ENCODE measurements at places on chromosomes 16 and 17.

GRCh38 chr16:25051406-25052150, 36.4 kb upstream of the ARHGAP17 start:
- no peak for DNase-seq

GRCh38 chr16:54286366-54287130, at the start of gene IRX3:
Gene IRX3 (minus strand): TSS chr16:54286787. CDS start chr16:54286050, 737 bp downstream.
- no peak for DNase-seq

- DNase-seq = no peak
Observed at GRCh38 chr17:31116167-31116566, 21.4 kb downstream of the NF1 start.

DNA sequence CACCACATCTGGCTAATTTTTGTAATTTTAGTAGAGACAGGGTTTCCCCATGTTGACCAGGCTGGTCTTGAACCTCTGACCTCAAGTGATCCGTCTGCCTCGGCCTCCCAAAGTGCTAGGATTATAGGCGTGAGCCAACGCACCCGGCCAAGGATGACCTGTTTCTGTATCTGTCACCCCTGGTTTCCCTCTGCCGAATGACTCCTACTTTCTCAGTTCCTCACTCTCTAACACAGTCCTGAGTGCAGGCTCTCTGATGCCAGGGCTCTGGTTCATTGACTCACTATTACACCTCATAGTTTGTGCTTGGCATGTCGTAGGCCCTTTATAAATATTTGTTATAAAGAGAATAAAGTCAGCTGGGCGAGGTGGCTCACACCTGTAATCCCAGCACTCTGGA, 10.7 kb upstream of the PRPF8 start:
- DNase-seq = no peak

DNA sequence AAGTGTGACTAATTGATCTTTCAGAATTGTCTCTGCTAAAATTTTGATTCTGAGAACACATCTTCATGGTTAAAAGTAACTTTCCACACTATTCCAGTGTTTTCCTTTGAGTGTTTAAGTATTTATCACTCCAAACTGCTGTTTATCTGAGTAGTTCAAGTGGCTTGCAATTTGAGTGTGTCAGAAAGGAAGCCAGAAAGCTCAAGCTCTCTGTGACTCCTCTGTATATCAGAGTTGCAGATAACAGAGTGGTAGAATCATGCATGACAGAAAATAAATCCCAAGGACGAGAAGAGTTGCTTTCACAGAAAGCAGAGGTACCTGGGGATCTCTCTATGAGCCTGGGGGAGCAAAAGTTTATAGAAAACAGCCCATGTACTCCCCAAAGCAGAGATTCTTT, 130.0 kb downstream of the CYB561 start:
- DNase-seq = no peak

DNA sequence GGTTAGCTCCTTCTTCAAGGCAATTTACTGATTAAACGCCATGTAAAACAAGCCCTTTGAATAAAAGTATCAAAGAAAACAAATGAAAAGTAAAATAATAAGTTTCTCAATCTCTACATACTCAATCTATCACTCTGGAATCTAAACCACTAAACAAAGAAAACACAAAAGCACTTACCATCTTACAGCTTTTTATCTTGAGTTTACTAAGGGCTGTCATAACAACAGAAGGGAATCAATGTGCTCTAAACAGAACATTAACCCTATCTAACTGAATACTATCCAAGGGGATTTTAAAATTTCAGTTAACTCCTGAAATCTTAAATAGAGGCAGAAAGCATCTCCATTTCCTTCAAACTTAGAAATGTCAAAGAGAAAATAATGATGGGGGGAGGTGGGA, 3.4 kb downstream of the SKA2 start:
- DNase-seq = no peak

DNA sequence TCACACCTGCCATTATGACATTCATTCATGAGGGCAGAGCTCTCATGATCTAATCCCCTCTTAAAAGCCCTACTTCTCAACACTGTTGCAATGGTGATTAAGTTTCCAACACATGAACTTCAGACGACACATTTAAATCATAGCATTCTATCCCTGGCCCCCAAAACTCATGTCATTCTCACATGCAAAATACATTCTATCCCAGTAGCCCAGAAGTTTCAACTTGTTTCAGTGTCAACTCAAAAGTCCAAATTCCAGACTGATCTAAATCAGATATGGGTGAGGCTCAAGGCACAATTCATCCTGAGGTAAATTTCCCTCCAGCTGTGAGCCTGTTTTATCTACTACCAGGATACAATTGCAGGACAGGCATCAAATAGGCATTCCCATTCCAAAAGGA, 25.2 kb downstream of the LYRM1 start:
- DNase-seq = no peak

GRCh38 chr17:50060951-50061712, 5.2 kb downstream of the ITGA3 start:
- no peak for DNase-seq

DNA sequence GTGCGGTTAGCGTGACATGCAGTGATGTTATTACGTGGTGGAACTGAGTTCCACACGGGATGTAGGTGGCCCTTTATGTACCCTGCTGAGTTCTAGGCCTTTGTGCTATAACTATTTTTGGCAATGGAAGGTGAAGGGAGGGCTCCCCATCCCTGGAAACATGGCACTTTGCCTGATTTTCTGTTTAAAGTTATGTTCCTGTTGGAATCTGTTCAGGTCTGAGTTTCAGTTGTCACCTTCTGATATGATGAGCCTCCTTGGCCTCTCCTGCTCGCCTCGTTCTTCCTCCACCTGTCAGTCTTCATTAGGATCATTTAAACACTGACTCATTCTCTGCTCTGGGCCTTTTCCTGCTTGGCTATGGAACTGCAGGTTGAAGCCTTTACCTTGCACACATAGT, 200.6 kb downstream of the FTO start:
- DNase-seq = no peak

DNA sequence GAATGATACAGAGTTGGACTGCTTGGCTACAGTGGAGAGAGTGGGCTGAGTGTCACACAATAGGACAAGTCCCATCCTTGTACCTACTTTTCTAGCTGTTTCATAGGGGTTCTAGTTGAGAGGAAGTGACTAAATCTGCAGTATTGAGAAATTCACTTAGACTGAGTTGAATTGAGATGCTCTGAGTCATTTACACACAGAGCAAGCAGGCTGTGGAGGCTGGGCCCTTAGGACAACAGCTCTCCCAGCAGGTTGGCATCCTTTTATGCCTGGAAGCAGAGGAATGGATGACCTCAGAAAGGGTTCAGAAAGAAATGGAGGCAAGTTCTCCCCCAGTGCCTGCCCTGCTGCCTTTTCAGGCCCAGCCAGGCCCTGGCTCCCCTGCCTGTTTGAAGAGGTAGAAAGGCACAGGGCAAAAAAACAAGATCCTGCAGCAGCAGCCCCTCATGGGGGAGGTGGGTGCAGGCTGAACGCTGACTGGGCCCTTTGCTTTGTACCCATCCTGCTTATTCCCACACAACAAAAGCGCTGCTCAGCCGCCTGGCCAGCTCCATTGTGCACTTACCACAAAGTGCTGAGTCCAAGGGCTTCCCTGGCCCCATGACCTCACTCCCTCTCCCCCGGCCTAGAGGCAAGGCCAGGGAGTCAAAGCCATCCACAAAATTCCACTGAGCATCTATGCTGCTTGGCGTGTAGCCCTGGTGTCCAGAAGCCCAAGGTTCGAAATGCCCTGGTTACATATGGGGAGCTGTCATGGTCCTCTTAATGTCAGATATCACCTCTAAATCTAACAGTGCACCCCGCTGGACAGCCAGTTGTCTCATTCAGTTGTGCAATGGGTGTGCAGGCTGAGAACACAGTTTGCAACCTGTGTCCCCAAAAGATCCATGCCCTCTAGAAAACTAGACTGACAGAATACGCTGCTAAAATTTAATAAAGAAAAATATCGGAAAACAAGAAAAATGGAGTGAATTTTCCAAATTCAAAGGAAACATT, 5.4 kb upstream of the CRYBA1 start:
- no peak for DNase-seq
